ENCODE measurements at places on chromosomes 5 and 9.

DNA sequence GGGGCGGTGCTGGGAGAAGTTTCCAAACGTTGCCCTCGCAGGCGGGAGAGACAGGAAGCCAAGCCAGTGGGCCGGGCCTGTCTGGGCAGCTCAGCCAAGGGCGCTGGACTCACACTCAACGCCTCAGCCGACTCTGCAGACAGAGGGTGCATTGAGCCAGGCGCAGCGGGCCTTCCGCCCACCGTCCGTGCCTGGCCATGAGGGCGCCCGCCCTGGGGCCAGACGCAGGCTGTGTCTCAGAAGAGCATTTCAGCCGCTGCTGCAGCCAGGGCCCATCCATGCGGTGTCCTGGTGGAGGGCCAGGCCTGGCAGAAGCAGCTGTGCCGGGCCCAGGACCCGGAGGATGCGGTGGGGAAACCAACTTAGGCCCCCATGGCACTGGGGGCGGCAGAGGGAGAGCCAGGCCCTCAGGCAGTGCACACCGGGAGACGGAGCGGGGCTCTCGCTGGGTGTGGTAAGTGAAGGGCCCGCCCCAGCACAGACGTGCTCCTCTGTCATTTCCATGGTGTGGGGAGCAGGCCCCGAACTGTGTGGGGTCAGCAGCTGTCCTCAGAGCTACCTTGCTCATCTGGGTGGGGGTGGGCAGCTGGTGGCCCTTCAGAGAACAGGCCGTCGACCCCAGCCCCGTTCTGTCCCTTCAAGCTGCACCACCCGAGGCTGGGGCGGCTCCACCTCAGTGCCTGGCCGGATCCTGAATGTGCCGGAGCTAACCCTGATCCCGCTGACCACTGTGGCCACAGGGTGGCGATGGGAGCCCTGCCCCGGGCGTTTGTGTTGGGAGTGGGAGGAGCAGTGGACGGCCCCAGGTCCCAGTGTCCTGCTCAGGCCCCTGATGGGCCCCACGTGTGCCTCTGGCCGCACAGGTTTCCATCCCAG is 18.0 kb downstream of the DNLZ start:
- no peak for DNase-seq

DNA sequence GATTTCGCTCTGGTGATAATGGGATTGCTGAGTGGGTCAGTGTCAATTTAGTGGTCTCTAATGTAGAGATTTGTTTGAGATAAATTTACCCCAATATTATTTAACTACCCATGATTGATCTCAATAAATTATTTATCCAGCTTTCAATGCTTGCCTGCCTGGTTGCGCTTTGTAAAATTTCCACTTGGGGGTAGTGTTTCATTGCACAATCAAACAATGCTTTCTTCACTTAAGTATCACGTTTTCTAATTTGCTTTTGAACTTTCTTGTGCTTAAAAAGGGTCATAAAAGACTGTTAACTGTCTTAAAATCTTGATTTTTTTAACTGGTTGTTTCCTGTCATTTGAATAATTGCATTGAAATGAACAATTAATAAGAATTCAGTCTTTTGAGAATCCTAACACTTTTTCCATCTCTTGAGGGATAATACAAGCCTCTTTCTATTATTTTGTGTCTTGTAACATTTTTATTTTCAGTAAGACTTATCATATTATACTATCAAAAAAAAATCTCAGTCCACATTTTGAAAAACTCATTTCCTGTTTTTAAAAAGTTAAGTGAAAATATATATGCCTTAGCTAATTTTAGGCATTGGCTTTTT is 18.7 kb downstream of the HSD17B4 start:
- DNase-seq = no peak

DNA sequence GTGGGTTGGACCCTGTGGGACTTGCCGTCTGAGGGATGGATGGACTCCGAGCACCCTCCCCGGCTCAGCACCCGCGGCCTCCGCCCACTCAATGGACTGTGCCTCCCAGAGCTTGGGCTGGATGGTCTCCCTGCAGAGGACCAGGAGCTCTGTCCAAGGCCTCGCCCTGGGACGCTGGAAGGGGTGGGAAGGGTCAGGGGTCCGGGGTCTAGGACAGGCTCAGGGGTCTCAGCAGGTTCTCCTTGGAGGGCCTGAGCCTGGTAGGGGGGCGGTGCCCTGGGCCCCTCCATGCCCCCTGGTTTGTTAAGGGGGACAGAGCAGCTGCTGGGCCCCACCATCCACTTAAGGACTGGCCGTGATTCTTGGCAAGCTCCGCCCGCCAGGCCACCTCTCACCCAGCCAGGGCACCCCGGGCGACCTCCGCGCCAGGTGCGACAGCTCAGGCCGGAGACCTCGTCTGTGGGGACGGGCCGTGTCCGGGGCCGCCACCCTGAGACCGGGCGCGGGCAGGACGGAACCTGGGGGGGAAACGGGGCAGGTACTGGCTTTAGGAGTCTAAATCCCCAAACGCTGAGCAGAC is 29.2 kb downstream of the EXOC3 start:
- DNase-seq = no peak

GRCh38 chr9:76037587-76038225 is 147.2 kb downstream of the PCSK5 start:
- no peak for DNase-seq

- DNase-seq = no peak
These were observed 104.0 kb downstream of the NUDT12 start for GRCh38 chr5:103458497-103459040.

- no peak for DNase-seq
These were observed 94.2 kb downstream of the ADAMTS19 start for GRCh38 chr5:129554134-129554904.

- no peak for DNase-seq
These were observed 434.0 kb downstream of the NFIB start for GRCh38 chr9:13879981-13880380.

GRCh38 chr5:57700072-57700471 is 217.5 kb upstream of the ACTBL2 start:
- no peak for DNase-seq

GRCh38 chr5:139399501-139400121 is 4.3 kb downstream of the SPATA24 start:
- DNase-seq = no peak

All from HS-27A (cell line).